Activated CD8-positive, alpha-beta memory T cell treated with anti-CD3 and anti-CD28 coated beads, Interleukin-2, amount 10 ng/mL, durations not matched to agents 7 days and 5 days (primary cell): ENCODE measurements at places on chromosomes 6 and 20.

DNA sequence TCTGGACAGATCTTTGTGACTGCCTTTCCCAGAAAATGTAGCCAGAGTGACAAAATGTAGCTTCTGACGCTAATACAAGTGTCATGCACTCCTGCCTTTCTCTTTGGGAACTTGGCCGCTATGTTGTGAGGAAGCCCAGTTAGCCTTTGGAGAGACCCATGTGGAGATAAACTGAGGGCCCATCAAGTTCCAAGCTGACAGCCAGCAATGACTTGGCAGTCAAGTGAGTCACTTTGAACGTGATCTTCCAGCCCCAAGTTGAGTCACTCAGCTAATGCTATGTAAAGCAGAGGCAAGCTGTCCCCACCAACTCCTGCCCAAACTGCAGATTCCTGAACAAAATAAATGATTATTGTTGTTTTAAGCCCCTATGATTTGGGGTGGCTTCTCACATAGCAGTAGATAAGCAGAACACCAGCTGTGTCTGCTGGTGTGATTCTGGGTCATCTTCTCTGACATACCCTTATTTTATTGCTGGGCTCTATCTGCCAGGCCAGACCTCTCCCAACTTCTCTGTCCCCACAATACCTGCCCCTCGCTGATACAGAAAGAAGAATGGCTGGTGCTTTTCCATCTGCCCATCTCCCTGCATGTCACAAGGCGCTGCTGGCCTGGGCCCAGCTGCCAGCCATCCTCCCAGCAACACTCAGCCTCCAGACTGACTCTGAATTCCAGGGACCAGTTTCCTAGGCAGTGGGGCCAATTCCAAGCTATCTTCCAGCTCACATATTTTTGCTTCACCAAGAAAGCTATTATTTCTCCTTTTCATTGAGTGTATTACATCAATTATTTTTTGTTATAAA, 274.8 kb downstream of the LRFN2 start:
- DNase-seq: no peak

GRCh38 chr6:165640806-165641205, 22.2 kb downstream of the PDE10A start:
- DNase-seq: no peak

DNA sequence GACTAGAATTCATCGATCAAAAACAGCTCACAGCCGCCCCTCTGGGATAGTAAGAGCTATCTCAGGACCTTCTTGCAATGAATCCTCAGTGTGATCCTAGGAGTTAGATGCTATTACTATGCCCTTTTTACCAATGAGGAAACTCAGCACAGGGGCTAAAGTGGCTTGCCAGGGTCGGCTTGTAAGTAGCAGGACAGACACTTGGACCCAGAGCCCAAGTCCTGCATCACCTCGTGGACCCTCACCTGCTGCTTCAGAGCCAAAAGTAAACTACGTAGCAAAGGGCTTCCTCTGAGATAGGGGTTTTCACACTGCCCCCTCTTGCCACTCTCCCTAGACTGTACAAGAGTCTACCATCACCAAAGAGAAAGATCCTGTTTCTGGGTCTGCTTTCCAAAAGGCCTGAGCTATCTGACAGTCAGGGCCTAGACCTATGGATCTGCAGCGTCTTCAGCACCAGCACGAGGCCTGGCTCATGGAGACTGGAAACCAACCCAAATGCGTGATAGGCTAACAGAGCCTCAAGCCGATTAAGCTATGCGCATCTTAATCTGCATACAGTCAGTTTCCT, 172.3 kb downstream of the ANKRD60 start:
- DNase-seq: peak; percentile 16

- no peak for DNase-seq
Measured at GRCh38 chr6:72560721-72561593, 60.9 kb upstream of the KCNQ5 start.

DNA sequence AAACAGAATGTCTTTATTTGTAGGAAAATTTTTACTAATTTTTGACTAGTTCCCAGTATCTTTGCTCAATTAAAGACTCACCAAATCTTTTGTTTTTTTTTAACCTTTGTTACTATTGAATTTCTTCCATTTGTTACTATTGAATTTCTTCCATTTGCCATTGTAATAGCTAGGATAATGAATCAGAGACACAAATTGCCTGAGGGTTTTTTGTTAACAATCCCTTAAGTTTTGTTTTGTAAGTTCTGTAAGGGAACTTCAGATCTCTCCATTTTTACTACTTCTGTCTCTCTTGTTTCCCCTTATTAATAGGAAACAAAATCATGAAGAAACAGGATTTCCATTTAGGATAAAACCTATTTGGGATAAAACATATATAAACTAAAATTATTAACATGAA, 104.3 kb downstream of the MAP3K4 start:
- DNase-seq: no peak

- DNase-seq: no peak
Measured at GRCh38 chr6:166366921-166367320, 15.8 kb downstream of the MPC1 start.

GRCh38 chr6:80742481-80742880, 636.0 kb downstream of the BCKDHB start:
- no peak for DNase-seq
